NCI-H1048 (cell line): ENCODE measurements at places on chromosomes 6 and 20.

DNA sequence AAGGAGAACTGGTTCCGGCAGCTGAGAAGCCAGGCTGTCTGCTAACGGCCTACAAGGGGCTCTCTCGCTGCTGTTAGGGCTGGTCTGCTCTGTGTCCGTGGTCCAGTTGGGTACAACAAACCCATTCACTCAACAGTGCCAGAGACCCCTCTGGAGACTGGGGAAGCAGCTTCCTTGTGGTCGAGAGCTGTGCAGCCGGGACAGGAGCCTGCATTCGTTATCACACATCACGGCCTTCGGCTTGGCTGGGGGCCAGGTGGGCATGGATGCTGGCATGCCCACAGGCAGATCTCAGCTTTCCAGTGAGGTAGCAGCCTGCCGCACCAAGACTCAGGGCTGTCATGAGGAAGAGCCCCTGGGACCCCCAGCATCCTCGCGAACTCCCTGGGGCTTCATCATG is 124.7 kb downstream of the PREX1 start:
- no peak for DNase-seq

DNA sequence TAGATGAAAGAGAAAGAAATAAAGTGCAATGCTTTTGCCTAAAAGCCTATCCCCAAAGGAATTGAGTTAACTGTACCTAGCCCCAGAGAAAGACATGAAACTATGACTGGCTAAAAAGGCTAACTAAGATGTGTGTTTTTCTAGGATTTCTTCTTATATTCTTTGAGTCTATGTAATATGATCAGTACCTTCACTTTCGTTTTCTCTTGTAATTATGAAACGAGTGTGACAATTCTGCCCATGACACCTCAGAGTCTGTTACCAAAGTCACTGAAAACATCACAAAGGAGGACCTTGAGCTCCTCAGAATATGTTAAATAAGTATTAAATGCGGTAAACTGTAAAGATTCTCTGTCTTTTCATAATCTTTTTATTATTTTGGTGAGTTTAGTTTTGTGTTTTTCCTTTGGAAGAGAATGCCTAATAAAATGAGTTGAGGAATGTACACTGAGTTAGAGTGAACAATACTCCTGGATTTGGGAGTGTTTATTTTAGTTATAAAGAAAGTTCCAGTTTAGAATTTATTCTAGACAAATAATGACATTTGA is 141.3 kb downstream of the FUT9 start:
- no peak for DNase-seq

GRCh38 chr6:10350720-10351119 is 64.2 kb downstream of the TFAP2A start:
- no peak for DNase-seq

- no peak for DNase-seq
Observed at GRCh38 chr20:37954626-37955025, 51.7 kb downstream of the VSTM2L start.

- no peak for DNase-seq
Observed at GRCh38 chr6:7135755-7136154, 28.0 kb downstream of the RREB1 start.

- no peak for DNase-seq
Observed at GRCh38 chr20:51473771-51474170, 68.7 kb downstream of the NFATC2 start.

- DNase-seq, result no peak
Observed at GRCh38 chr6:166389119-166389518, 6.4 kb upstream of the MPC1 start.

DNA sequence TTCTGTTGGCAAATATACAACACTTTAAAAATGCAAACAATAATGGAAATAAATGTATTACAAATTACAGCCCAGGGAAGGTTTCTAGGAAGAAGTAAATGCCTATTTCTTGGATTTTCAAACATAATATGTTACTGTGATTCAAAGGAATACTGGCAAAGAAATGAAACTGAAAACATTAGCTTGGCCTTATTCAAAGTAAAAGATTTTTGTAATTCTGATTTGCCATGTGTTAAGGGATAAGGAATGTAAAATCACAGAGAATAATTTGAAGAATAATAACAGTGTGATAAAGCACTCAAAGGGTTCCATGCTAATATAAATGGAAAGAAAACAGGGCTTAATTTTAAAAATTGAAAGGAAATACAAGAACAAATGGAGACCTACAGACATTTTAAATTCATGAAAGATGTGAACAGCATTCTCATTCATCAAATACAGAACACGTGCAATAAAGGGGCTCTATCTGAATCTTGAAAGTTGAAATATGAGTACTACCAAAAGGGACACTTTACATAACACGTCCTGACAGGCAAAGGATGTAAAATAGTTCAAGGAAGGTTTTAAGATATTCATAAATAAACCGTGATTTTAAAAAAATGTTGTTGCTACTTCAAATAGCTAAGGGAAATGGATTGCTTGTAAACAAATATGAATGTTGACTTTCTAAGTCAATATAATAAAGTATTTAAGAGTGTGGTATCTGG is 138.1 kb downstream of the RFPL4B start:
- no peak for DNase-seq
